Right ventricle myocardium inferior (tissue), 1 donor: ENCODE measurements at places on chromosomes 5 and 9. TPM values are rescaled to one million over a fixed set of nuclear protein-coding genes. Genes with fewer than 3 reads are reported as not detected.
A peak's percentile ranks its signal among the peaks of the same experiment; 100 is the strongest.

The HSPB3 gene
- 549 TPM for total RNA-seq

The SPARC gene
- total RNA-seq = 517 TPM

The SNX2 gene
- 41.4 TPM for total RNA-seq

The ZCCHC10 gene
- 18.4 TPM for total RNA-seq

The PCDHGC3 gene
- total RNA-seq = 22.5 TPM

The CDKN2A gene
- 0.49 TPM for total RNA-seq

The QSOX2 gene
- total RNA-seq = 8.3 TPM

DNA sequence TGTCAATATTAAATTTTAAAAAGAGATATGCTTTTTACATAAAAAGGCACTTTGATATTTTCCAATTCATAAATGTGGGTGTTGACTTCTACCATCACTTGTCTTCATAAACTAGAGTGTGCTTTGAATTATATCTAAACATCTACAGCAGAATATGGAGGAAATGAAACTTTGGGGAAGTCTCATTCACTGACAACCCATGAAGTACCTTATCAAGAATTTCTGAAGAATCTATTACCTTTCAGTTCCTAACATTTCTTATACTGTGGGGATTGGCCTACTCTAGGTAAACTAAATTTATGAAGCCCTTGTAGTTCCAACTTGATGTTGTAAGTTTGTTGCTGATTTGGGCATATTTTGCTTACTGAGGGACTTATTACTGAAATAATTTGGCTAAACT is 81.9 kb downstream of the EMB start:
- DNase-seq = no peak

GRCh38 chr5:141208478-141208877 is at the start of gene PCDHB12:
Gene PCDHB12 (plus strand): TSS chr5:141208719. CDS start chr5:141208908, 189 bp downstream.
- DNase-seq = no peak

DNA sequence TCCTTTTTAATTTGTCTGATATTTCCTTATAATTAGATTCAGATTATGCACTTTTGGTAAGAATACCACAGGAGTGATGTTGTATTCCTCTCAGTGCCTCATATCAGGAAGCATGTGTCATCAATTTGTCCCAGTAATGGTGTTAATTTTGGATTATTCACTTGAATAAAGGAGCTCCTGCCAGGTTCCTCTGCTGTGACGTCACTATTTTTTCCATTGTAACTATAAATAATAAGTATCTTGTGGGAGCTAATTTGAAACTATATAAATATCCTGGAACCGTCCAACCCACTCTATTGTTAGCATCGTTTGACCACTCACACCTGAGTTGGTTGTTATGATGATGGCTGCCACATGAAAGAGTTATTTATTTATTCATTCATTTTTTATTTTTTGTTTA is 107.9 kb downstream of the INVS start:
- no peak for DNase-seq

DNA sequence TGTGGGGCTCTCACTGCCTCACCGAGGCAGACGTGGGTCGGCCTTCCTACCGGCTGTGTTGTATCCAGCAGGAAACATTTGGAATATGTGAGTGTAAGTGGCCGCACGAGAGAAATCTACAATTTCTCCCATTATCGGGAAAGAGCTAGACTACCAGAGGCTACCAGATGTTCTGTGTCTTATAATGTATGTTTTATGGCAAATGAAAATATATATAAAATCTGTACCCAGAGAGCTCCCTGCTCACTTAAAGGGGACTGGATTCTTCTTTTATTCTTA is 69.5 kb upstream of the PITX1 start:
- DNase-seq = no peak

DNA sequence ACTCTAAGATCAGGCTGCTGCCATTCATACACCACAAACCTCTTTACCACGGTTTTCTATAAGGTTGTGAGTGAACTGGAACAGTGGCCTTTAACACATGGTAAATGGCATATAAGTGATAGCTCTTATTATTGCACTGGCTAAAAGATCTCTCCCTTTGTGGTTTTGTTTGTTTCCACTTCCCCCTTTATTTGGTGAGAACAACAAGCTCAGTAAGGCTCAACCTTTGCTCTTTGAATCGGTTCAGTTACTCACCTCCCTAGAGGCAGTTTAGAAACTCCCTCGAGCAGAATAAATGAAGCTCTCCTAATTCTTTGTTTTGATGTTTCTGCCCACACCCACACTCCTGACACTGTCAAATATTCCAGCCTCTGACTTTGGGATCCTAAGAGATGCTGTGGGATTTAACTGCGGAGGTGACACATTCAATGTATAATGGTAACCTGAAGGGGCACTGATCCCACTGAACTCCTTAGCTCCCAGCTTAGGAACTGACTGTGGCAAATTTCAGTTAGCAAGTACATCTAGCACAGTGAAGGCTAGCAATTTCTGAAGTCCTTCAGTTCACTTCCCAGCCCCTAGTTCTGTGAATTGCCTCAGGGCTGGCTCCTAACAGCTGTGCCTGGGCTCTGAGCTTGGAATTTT is 22.5 kb upstream of the RAD23B start:
- DNase-seq = no peak

GRCh38 chr5:125575891-125576505 is 829.6 kb upstream of the ZNF608 start:
- DNase-seq = no peak

GRCh38 chr5:1176473-1177391 is 24.7 kb upstream of the SLC6A19 start:
- DNase-seq = peak; percentile 53

GRCh38 chr5:38208782-38209378 is 49.5 kb upstream of the EGFLAM start:
- no peak for DNase-seq

DNA sequence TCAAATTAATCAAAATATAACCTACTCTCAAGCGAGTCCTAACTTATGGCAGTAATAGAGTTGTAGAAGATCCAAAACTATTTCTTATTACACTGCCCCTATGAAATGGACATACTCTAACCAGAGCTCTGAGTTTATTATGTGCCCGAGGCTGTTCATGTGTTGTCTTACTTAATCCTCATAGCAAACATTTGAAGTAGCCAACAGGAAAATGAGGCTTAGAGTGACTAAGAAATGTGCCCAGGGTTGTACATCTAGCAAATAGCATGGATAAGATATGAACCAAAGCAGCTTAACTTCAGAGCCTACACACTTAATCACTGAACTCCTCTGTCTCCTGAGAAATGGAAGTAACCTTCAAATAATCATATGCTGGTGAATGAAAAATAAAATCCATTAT is 1551.7 kb downstream of the MAT2B start:
- no peak for DNase-seq

GRCh38 chr5:159452480-159453167 is 122.3 kb upstream of the IL12B start:
- no peak for DNase-seq

DNA sequence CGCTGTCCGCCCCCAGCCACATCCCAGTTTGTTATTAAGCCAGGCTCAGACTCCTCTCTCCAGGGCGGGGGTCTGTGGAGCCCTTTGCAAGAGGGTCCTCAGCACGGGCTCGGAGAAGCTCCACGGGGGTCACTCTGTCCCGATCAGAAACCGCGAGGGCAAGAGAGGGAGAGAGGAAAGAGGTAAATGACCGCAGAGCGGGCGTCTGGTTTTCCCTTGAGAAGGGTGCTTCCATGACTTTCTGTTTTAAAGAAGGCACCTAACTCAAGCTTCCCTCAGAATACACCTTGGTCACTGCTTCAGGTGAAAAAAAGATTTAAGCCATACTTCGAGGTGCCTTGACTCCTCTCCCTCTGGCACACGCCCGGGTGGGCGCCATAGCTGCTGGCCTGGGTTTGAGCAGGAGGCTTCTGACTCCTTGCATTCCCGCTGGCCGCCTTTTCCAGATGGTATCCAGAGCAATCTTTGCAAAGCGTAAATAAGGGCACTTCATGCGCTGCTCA is 5.8 kb upstream of the TERT start:
- DNase-seq = no peak

DNA sequence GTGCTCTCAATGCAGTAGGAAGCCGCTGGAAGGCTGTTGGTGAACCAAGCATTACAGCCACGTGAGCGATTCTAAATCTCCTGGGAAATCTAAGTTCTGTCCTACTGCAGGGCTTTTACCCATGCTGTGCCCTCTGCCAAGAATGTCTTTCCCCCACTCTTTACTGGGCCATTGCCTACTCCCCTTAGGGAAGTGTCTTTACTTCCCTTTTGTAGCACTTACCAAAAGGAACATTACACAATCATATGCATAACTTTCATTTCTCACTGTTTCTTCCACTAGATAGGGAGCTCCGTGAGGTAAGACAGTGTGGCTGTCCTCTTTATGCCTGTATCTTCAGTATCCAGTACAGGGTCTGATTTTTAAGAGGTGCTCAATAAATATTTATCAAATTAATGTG is 241.7 kb upstream of the NR4A3 start:
- no peak for DNase-seq

GRCh38 chr5:90767710-90768109 is 209.1 kb downstream of the ADGRV1 start:
- no peak for DNase-seq

DNA sequence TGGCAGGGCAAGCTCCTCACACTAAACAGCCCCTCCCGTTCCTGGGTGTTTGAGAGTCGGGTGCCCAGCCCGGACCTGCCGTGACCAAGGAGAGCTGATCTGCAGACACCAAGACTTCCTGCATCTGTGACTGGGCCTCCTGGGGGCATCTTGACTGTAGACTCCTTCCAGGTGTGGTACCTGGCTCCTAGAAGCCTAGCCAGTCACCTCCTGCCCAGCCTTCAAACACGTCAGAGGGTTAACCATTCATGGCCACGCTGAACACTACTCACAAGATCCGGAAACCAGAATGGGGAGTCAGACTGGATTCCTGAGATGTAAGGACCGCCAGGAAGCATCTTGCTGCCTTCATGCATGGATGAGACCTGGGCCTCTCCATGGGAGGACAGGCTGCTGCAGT is 3.7 kb upstream of the LCN2 start:
- DNase-seq = no peak
